ENCODE measurements at places on chromosomes 5 and 9. TPM values are rescaled to one million over a fixed set of nuclear protein-coding genes. Genes with fewer than 3 reads are reported as not detected.

- no peak for DNase-seq
Observed at GRCh38 chr9:124307379-124308030, 49.8 kb downstream of the NEK6 start.

The ZNF454 gene
- polyA plus RNA-seq: 0.08 TPM

- no peak for DNase-seq
Observed at GRCh38 chr5:1786621-1787471, 12.8 kb downstream of the MRPL36 start.

The RNF183 gene
- not detected for polyA plus RNA-seq

- peak; percentile 21 for DNase-seq
Observed at GRCh38 chr9:128203707-128204551, 750 bp downstream of the DNM1 start.

The SPATA6L gene
- polyA plus RNA-seq: 0.40 TPM

The SLC28A3 gene
- not detected for polyA plus RNA-seq
